ENCODE measurements at places on chromosomes 1 and 21.

- DNase-seq = no peak
These were observed 3.5 kb downstream of the TTC39A start for GRCh38 chr1:51326839-51327238.

DNA sequence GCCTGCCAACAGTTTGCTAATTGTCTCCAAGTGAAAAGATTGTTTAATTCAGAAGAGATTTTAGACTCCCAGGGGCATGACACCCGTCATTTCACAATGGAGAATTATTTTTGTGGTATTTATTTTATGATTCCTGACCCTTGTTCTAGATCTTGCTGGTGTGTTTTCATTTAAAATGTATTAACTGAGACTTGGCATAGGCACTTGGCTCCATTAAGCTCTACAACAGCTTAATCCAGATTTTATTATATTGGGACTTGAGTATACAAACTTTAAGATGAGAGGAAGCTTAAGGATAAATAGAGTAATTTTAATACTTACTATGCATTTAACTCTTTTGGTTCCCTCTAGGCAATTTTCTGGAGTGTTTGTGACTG, 101.3 kb upstream of the KCNE2 start:
- no peak for DNase-seq

- no peak for DNase-seq
These were observed 79.6 kb upstream of the ZC3H12A start for GRCh38 chr1:37394574-37395464.

GRCh38 chr1:28751315-28752060, 14.7 kb downstream of the YTHDF2 start:
- DNase-seq = no peak

- no peak for DNase-seq
These were observed 61.4 kb upstream of the LAX1 start for GRCh38 chr1:203703586-203703985.

GRCh38 chr1:182955596-182956588, 2.9 kb upstream of the SHCBP1L start:
- DNase-seq = no peak
